ENCODE measurements at places on chromosomes 16 and 17.

DNA sequence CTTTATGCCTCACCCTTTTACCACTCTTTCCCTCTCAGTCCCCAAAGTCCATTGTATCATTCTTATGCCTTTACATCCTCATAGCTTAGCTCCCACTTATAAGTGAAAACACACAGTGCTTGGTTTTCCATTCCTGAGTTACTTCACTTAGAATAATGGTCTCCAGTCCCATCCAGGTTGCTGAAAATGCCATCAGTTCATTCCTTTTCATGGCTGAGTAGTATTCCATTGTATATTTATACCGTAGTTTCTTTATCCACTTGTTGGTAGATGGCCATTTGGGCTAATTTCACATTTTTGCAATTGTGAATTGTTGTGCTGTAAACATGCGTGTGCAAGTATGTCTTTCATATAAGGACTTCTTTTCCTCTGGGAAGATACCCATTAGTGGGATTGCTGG lies 597.3 kb downstream of the WWOX start:
- DNase-seq = no peak

- DNase-seq = peak; percentile 36
Measured at GRCh38 chr16:10552998-10553491, 27.4 kb downstream of the EMP2 start.

- no peak for DNase-seq
Measured at GRCh38 chr17:29791336-29792080, 138.5 kb downstream of the SSH2 start.

DNA sequence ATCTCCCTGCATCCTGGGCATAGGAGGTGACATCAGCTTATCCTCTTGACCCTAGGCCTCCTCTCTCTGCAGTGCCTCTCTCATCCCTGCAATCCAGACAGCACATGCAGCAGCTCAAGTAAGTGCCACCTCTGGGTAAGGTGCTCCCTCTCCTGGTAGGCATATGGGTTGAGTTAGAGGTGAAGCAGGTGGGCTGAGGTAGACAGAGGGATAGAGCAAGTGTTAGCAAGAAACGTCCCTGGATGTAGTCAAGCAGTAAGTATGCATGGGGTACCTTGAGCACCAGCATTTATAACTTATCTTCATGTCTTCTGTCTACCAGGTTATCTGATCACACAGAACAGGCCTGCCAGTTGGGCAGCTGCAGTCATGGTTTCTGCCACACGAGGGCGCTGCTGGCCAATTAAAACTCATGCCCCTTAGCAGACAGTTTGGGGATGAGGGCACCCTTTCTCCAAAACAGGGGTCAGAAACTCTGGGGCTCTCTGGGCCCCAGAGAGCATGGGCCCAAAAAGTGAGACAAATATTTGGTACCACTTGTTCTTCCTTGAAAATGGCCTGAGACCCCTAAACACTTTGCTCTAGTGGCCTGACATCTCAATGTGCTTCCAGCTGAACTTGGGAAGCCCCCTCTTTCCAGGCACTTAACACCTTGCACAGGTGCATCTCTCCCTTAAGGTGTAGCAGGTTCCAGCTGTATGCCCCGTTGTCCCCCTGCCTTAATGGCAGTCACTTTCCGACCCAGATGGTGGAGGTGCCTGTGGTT lies 59.8 kb downstream of the NEUROD2 start:
- peak; percentile 55 for DNase-seq

Measured in T-helper 1 cell (primary cell).